ENCODE measurements at places on chromosomes 16 and 17.

DNA sequence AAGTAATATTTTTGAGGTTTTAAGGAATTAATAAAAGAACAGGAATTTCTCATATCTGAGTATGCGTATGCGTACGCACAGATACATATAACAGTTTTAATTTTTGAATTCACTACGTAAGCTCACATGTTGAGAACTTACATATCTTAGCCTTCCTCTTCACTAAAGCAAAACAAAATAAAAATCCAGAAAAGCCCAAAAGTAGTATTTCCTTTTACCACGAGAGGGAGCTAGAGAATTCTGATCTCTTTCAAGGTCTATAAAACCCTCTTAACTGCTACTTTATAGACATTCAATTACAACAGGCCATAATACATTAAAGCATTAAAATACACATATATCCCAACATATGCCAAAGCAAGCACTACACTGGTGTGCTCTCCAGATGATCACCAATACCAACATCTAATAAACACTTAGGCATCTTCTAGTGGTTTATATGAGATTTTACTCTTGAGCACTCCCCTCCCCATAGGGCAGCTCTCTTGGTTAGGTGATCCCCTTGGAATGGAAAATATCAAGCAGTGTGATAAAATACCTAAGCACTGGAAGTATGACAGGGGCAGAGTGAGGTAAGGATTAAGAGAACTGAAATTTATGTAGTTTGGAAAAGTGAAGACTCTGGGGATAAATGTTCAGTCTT, 94.0 kb downstream of the SKAP1 start:
- DNase-seq = peak; percentile 10

- no peak for DNase-seq
These were observed 51.3 kb downstream of the PIMREG start for GRCh38 chr17:6495450-6496115.

DNA sequence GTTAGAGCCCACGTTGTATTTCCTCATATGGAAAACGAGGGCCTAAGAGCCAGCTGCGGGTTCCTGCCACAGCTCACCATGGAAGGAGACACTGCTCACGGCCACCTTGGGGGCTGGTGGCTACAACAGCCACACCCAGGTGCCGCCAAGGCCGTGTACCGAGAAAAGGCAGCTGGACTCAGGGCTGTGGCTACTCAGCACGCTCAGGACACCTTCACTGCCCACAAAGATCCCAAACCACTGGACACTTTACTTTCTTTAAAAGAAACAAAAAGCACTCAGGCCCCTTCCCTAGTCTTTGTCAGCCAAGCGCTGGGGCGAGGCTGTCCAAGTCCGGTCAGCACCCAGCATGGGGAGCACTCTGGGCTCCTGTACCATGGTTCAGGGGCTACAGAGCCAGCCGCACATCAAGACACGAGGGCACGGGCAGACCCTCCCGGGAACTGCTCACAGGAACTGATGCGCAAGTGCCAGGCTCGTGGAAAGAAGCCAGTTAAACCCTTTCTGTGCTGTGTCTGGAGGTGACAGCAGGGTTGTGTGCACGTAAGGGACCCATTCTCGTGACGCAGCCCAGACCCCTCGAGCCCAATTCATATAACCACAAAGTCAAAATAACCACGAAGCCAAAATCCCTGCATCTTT, 18.5 kb downstream of the SLC16A3 start:
- no peak for DNase-seq

GRCh38 chr16:11051879-11052808, 107.8 kb downstream of the CLEC16A start:
- peak; percentile 59 for DNase-seq

- DNase-seq = no peak
These were observed 3.8 kb upstream of the POLR3E start for GRCh38 chr16:22293137-22294106.

- no peak for DNase-seq
These were observed 4.4 kb upstream of the RAB26 start for GRCh38 chr16:2143878-2144485.

DNA sequence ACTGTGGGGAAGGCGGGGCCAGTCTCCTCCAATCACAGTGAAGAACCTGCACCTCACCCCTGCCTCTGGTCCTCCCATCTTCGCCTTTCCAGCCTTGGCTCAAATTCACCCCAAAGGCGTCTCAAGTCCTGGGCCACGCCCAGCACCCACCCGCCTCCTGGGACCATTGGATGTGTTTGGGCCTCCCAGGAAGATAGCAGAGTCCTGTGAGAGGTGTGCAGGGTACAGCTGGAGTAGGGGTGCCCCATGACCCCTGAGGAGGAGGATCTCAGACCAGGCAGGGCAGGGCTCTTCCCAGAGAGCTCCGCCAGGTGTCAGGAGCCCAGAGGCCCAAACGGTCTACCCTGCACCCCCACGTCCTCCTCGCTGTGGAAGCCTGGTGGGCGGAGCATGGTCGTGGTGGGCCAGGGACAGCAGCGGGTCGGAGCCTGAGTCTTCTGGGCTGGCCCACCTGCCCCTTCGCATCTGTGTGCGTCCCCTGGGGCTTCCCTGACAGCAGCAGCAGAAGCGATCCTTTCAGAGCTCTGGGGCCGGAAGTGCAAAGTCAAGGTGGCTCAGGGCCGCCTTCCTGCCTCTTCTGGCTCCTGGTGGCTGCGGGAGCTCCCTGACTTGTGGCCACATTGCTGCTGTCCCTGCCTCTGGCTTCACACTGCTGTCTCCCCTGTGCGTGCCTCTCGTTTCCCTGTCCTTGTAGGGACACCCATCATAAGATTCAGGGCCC, 34.9 kb upstream of the ZNF469 start:
- DNase-seq = no peak

DNA sequence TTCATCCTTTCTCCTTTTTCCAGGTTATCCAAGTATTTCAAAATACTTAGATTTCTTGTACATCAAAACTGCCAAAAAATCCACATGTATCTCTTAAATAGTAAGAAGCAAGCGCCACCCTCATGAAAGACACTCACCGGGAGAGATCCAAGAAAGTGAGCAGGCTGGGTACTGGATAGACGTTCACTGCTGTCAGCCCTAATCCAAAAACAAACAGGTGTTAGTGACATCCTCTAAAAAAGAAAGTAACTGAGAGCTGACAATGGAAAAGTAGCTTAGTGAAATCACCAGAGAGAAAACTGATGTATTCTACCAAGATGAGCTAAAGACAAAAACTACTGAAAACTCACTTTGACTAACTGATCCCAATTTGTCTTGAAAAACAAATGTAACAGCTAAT, 46.1 kb downstream of the MARVELD3 start:
- DNase-seq = no peak

Data from Daoy (cell line).